ENCODE measurements at places on chromosomes 7 and 10. TPM values are rescaled to one million over a fixed set of nuclear protein-coding genes. Genes with fewer than 3 reads are reported as not detected.

GRCh38 chr10:67550046-67550445, 145.9 kb downstream of the CTNNA3 start:
- no peak for DNase-seq

- DNase-seq, result no peak
Observed at GRCh38 chr10:102670871-102671434, 26.7 kb downstream of the TRIM8 start.

- DNase-seq, result no peak
Observed at GRCh38 chr10:13949844-13950542, 363.2 kb downstream of the PRPF18 start.

- DNase-seq, result no peak
Observed at GRCh38 chr7:56062382-56062781, 1.7 kb upstream of the SUMF2 start.

DNA sequence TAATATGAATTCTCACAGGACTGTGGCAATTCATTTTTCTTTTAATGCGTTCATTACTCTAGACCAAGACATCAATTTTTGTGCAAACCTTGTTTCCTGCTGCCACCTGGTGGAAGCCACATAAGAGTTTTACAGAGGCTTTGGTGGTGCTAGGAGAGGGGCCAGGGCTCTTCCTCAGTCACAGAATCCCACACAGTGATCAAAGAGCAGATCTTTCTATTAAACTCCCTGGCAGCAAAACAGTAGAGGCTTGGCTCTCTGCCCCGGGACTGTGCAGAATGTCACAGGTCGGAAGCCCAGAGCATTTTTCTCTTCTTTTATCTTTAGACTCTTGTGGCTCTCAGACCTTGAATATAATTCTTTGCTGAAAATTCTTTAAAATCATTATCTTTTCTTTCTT, 506.4 kb upstream of the C7orf33 start:
- no peak for DNase-seq

- DNase-seq, result no peak
Observed at GRCh38 chr7:20651960-20652544, 36.6 kb downstream of the ABCB5 start.

- DNase-seq, result no peak
Observed at GRCh38 chr7:20327055-20327454, 3.6 kb upstream of the ITGB8 start.

- no peak for DNase-seq
Observed at GRCh38 chr7:126958367-126958766, 294.4 kb downstream of the GRM8 start.

The GIMAP6 gene
- total RNA-seq, result not detected

The AKR1D1 gene
- total RNA-seq, result not detected

The TRIM74 gene
- total RNA-seq, result 0.52 TPM

The MSMB gene
- not detected for total RNA-seq

The ACTL6B gene
- 2.1 TPM for total RNA-seq
